Left lung (tissue), 14 donors: ENCODE measurements at places on chromosomes 7 and 10.

- DNase-seq = no peak
These were observed 230.7 kb downstream of the SNX13 start for GRCh38 chr7:17709599-17709998.

DNA sequence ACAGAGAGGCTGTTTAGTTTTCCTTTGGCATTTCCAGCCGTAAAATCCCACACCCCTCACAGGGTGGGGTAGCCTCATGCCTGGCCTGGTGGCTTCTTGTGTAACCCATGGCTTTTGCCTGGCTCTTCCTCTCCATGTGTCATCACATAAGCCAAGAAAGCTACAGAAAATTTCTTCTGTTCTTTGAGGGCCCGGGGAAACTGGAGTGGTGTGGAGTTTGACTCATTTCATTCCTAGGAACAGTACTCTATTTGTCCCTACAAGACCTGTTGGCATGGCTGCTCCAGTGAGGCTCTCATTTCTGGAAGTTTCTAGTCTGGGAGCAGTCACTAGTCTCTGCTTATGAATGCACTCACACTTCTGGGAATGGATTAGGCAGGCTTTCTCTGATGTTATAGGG is 523.9 kb downstream of the SUGCT start:
- DNase-seq = no peak

GRCh38 chr10:61894133-61894532 is 7.4 kb upstream of the ARID5B start:
- no peak for DNase-seq

GRCh38 chr10:9260690-9261089 is 1206.2 kb downstream of the GATA3 start:
- DNase-seq = no peak

GRCh38 chr10:74910241-74910975 is 84.0 kb downstream of the KAT6B start:
- no peak for DNase-seq

DNA sequence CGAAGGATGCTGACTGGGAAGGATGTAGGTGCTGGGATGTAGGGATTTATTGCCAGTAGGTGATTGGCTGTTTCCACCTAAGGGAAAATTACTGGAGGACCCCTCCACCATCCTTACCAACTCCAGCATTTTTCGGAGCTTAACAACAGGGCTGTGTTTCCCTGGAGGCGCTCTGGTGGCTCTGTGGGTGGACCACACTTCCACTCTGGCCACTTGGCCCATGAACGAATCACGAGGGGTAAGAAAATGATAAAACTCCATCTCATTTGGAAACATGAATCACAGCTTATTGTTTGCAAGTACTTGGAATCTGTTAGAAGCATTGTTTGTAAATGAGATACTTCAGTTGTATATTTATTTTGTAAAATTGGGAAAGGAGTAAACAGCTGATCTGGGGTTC is 3.0 kb downstream of the DOCK1 start:
- DNase-seq = no peak

- DNase-seq = no peak
These were observed 472.2 kb upstream of the ZMIZ1 start for GRCh38 chr10:78596556-78596955.

DNA sequence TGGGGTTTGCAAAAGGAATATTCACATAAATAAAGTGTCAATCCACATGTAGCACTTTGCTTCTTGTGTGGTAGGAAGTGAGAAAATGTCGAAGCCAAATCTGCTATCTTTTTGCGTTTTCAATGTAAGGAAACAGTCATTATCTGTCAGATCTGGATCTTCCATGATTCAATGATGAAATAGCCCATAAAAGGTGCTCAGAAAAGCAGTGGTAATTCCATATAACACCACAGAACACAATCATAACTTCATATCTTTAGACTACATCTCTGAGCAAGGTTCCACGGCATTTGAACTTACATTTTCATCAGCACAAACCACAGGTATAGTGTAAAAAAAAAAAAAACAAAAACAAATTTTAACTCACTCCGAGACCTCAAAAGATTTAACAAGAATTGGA is 39.9 kb upstream of the EGR2 start:
- no peak for DNase-seq

GRCh38 chr7:27112955-27113949 is 10.8 kb upstream of the HOXA2 start:
- peak; percentile 84 for DNase-seq

GRCh38 chr10:101001659-101002035 is 2.0 kb downstream of the LZTS2 start:
- no peak for DNase-seq

DNA sequence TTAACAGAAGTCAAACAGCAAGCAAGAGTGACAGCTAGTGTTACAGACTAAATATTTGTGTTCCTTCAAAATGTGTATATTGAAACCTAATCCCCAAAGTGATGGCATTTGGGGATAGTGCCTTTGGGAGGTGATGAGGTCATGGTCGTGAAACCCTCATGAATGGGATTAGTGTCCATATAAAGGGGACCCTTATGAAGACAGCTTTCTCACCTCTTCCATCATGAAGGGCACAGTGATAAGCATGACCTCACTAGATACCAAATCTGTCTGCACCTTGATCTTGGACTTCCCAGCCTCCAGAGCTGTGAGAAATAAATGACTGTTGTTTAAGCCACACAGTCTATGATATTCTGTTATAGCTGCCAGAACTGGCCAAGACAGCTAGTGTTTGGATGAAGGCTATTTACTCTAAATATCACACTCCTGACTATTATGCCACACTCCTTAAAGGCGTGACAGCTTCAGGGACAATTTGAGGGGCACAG is 235.7 kb upstream of the TMEM72 start:
- no peak for DNase-seq

- no peak for DNase-seq
These were observed 25.2 kb downstream of the ABCB1 start for GRCh38 chr7:87575521-87575920.

- DNase-seq = no peak
These were observed 137.9 kb downstream of the GLI3 start for GRCh38 chr7:42099066-42099465.

DNA sequence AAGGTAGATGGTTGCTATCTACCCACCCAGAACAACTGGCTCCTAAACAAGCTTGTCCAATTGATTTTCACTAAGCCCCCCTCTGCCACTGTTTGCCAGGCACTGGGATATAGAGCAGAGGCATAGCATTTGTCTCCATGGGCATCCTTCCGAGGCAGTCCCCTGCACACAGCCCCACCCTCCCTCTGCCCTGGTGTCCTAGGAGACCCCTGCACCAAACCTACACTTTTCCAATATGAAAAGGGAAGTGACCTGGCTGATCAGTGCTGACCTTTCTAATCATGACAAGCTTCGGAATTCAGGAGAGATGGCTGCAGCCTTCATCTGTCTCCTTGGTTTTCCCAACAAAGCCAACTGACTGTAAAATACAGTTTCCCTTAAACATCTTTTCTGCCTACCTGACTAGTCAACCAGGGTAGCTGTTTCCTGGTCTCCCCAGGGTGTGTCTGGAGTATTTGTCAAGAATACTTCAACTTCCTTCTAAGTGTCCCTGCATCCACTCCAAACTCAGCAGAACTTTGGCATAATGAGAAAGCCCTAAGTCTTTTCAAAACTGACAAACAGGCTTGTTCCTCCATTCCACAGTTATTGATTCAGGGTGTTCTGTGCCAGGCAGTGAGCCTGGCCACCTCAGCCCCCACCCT is 7.6 kb upstream of the SLC18A3 start:
- no peak for DNase-seq

GRCh38 chr7:4779118-4779517 is 3.7 kb downstream of the AP5Z1 start:
- DNase-seq = no peak

DNA sequence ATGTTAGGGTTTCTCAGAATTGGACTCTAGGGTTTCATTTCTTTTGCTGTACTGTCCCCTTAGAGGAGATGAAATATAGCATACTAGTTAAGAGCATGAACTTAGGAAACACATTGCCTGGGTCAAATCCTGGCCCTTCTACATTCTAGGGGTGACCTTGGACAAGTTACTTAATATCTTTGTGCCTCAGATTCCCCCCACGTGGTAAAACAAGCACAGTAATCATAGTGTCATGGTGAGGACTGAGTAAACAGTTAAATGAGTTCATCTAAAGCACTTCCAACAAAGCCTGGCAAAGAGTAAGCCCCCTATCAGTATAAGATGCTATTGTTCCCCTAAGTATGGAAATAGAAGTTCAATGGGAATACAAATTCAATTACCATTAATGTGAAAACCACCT is 5.1 kb downstream of the DPY19L1 start:
- no peak for DNase-seq
